ENCODE measurements at places on chromosomes 16 and 17. TPM values are rescaled to one million over a fixed set of nuclear protein-coding genes. Genes with fewer than 3 reads are reported as not detected.

DNA sequence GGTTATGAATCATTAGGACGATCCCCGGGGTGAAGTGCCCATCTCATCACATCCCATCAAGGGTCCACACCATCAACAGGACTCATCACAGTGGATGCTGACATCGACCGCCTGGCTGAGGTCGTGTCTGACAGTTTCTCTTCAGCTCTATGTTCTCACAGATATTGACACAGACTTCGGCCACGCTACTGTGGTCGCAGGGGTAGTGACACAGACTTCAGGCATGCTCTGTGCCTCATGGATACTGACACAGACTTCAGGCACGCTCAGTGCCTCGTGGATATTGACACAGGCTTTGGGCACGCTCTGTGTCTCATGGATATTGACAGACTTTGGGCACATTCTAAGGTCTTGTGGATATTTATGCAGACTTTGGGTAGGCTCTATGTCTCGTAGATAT, 50.1 kb downstream of the KLHDC4 start:
- no peak for DNase-seq

DNA sequence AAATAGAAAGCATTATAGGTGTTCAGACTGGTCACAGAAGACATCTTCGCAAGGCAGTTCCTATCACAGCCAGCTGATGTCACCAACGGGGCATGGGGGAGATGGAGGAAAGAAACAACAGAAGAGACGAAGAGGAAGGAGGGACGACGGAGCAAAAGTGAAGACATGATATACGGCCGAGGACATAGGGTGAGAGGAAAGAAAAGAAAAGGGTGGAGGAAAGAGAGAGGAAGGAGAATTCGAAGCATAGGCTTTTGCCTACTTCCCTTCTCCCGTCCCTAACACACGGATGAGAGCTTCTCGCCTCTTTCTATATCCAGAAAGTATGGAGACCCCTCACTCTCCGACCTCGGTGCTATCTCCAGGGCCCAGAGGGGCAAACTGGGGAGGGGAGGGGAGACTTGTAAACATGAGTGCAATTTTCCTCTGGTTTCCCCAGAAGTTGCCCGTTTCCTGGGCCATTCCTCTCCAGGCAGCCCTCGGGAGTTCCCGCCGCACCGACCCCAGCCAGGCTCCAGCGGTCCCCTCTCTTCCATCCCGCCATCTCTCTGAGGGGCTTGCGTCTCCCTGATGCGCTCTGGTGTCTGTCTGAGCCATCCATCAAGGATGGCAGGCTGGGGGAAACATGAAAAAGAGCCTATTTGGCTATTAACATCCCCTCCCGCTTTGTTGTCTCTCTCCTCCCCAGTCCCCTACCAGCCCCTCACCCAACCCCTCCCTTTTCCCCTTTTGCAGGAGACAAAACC, 26.0 kb downstream of the COPZ2 start:
- DNase-seq: no peak

Gene TPSG1
- total RNA-seq: not detected

Gene NOG
- total RNA-seq: 1.9 TPM

Gene NTN1
- 9.7 TPM for total RNA-seq

Gene DOC2A
- total RNA-seq: 0.32 TPM

Data from urinary bladder (tissue), 4 donors.